ENCODE measurements at places on chromosomes 1 and 21. TPM values are rescaled to one million over a fixed set of nuclear protein-coding genes. Genes with fewer than 3 reads are reported as not detected.

Gene NUDT4B
- total RNA-seq = 1.3 TPM

- H3K4me1 ChIP-seq = peaks cover 9% of the 10 kb centered on the region
- no peak overlapping the region for H3K27ac ChIP-seq
- H3K27me3 ChIP-seq = no peaks in the 10 kb centered on the region
- no peak for DNase-seq
- no peaks in the 10 kb centered on the region for H3K36me3 ChIP-seq
- no peak overlapping the region for H3K4me3 ChIP-seq
Measured at GRCh38 chr1:18285538-18285924, 177.9 kb downstream of the IGSF21 start.

Gene ADAMTSL4
- 3.9 TPM for total RNA-seq

DNA sequence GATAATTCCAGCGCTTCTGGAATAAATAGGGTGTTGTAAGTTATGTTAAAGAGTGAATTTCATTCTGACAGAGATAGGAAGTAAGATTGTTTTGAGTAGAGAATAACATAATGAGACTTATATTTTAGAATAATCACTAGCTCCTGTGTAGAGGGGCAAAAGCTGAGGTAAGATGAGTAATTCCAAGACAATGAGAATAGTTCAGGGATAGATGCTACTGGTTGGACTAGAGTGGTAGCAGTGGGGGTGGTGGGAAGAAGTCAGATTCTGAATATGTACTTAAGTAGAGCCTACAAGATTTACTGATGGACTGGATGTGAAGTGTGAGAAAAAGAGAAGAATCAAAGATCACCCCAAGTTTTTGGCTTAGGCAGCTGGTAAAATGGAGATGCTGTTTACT is 23.3 kb upstream of the MOV10 start:
- H3K4me3 ChIP-seq = no peak overlapping the region
- no peak for DNase-seq
- no peaks in the 10 kb centered on the region for H3K4me1 ChIP-seq
- no peak overlapping the region for H3K27ac ChIP-seq
- H3K27me3 ChIP-seq = no peaks in the 10 kb centered on the region

All from endodermal cell (in vitro differentiated cells).